ENCODE measurements at places on chromosomes 3 and 15.

- ATAC-seq, result no peak
Measured at GRCh38 chr3:43326891-43327581, 40.7 kb downstream of the SNRK start.

DNA sequence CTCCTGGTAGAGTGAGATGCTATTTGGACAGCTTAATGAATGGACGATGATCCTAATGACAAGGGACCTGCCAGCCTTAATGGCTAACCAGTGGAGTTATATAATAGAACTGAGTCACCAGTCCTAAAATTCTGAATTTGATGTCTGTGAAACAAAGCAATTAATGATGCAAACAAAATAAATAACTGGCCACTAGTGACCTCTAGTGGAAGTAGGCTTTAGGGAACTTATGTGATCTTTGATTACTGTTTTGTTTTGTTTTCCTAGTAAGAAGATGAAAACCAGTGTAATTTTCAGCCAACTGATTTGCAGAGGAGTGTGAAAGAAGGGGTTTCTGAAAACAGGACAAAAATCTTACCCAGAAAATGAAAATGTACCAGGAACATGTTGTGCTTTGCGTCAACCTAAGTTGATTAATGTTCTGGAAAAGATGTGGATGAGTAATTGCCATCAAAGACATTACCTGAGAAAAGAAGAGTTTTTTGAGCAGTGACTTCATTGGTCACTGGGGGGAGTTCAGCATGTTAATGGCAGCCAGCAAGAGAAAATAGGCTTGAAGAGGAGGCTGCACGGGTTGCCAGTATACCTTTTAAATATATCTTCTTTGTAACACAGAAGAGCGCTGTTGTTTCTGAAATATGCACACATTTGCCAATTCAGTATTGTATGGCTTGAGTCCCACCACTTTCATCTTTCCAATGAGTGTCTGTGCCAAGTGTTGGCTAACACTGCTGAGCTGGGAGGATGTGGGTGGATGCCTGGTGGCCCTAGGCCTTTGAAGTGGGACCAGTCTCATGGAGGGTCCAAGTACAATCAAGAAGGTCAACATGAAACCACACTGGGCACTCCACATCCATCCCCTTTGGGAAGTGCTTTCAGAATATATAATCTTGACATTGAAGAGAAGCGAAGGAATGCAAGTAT, 9.3 kb downstream of the VEPH1 start:
- ATAC-seq, result no peak

DNA sequence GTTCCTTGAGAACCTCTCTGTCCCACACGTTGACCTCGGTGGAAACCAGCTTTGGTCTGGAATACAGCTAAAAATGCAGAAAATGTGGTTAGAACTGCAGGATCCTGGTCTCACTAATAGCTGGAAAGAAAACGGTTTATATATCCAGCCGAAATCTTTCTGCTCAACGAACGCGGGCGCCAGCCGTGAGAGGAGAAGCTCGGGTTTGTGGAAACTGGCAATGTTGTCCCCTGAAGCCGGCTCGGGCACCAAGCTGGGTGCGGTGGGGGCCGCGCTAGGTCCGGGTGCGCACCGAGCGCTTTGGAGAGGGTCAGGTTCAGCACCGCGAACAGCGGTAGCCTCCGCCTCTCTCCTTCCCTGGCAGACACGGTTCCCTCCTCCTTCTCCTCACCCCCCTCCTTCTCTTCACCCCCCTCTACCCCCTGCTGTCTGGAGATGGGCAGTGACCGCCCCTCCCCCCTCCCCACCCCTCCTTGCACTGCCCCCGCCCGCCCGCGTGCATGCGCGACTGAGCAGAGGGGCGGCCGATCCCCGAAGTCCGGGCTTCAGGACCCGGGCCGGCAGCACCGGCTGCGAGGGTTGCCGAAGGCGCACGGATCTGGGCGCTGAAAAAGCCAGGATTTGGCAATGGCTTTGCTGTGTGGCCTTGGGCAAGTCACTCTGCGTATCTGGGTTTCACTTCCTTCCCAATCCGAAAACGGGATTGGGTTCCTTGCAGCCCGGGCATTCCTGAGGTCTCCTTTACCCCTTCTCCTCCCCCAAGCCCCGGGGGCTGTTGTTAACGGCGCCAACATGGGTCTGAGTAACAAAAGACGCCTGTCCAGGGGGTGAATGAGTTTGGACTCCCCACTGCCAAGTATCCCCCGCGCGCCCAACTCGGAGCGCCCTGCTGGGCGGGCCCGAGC, at the start of gene SKOR1:
Gene SKOR1, plus strand, starts transcription at position 534 of the 905 bp plus-strand sequence. Its CDS starts 94 bp downstream, at position 628.
- no peak for ATAC-seq

GRCh38 chr3:186171521-186171920, 62.6 kb upstream of the ETV5 start:
- ATAC-seq, result peak; percentile 59

DNA sequence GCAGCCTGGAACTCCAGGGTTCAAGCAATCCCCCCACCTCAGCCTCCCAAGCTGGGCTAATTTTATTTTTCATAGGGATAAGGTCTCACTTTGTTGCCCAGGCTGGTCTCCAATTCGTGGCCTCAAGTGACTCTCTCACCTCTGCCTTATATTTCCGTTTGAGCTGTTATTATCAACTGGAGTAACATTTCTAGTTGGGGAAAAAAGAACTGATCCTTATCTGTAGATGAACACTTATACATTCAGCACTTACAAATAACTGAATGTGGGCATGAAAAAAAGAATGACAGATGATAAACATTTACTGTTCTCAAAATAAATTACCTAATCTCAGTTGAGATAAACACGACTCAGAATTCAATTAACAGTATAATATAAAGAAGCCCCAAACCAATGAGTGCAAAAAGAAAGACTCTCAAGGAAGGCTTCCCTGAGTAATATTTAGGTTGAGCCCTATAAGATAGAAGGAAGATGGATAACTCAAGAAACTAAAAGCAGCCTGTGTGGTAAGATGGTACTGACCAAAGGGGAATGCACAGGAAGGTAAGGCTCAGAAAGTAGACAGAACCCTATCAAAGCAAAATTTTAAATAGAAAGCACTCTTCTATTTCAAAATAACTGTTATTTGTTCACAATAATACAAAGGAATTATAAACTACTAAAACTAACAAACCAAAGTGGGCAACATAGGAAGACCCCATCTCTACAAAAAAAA, 11.8 kb downstream of the UBE3A start:
- ATAC-seq, result no peak

- ATAC-seq, result peak; percentile 87
Measured at GRCh38 chr3:59660376-59660775, 610.6 kb upstream of the CFAP20DC start.

- ATAC-seq, result no peak
Measured at GRCh38 chr3:22593638-22594037, 609.5 kb upstream of the UBE2E2 start.

All from esophagus mucosa (tissue), 1 donor.